ENCODE measurements at places on chromosomes 6 and 20.

- peak; percentile 82 for DNase-seq
Observed at GRCh38 chr6:33700391-33701050, 11.0 kb downstream of the UQCC2 start.

- no peak for DNase-seq
Observed at GRCh38 chr6:75874224-75874623, 125.2 kb downstream of the MYO6 start.

GRCh38 chr6:124888581-124889371 lies 73.5 kb upstream of the RNF217 start:
- DNase-seq, result no peak

GRCh38 chr6:158908606-158909005 lies 89.4 kb upstream of the EZR start:
- no peak for DNase-seq

GRCh38 chr20:51423290-51423667 lies 119.2 kb downstream of the NFATC2 start:
- DNase-seq, result no peak

GRCh38 chr6:978937-979685 lies 286.2 kb upstream of the EXOC2 start:
- no peak for DNase-seq

- no peak for DNase-seq
Observed at GRCh38 chr20:34773726-34774125, 51.7 kb downstream of the NCOA6 start.

GRCh38 chr6:40293460-40294185 lies 293.5 kb downstream of the LRFN2 start:
- no peak for DNase-seq
